ENCODE measurements at places on chromosomes 5 and 9.

DNA sequence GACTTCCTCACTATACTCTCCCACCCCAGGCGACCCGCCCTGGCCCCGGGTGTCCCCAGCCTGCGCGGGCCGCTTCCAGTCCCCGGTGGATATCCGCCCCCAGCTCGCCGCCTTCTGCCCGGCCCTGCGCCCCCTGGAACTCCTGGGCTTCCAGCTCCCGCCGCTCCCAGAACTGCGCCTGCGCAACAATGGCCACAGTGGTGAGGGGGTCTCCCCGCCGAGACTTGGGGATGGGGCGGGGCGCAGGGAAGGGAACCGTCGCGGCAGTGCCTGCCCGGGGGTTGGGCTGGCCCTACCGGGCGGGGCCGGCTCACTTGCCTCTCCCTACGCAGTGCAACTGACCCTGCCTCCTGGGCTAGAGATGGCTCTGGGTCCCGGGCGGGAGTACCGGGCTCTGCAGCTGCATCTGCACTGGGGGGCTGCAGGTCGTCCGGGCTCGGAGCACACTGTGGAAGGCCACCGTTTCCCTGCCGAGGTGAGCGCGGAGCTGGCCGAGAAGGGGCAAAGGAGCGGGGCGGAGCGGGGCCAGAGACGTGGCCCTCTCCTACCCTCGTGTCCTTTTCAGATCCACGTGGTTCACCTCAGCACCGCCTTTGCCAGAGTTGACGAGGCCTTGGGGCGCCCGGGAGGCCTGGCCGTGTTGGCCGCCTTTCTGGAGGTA lies 2.1 kb downstream of the CA9 start:
- DNase-seq, result peak; percentile 76

GRCh38 chr5:166119506-166119905 lies 2171.9 kb upstream of the WWC1 start:
- DNase-seq, result no peak

GRCh38 chr9:129728744-129729143 lies 24.1 kb downstream of the PTGES start:
- no peak for DNase-seq

DNA sequence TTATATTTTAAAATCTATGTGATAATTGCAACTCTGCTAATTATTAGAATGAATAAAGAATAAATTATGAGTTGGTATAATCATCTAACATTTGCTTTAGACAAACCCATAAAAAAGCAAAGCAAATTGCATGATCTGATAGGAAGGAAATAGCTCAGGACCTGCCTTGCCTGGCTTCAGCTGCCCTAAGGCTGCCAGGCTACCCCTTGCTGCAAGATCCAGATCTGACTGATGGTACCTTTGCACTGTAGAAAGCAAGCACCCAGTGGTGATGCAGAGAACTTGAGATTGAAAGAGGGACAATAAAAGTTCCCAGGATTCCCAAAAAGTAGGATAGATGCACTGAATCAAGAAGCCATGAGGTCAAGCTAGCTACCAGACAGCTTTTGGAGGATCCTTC lies 100.9 kb upstream of the FSTL4 start:
- no peak for DNase-seq

DNA sequence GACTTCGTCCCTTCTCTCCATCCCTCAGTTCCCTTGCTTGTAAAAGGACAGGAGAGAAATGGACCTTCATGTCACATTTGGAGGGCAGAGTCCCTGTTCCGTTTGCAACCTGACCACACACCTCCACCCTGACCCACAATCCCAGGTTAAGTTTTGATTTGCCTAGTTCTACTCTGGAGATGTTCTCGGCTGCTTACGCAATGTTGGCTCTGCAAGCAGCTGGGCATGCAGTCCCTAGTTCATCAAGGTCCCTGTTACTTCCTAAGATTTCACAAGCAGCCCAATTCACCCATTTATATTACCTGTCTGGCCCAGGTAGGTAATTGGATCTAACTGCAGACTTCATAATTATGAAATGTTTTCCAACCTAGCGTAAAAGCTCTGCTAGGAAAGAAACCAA lies 28.8 kb downstream of the SLIT3 start:
- DNase-seq, result no peak

Measured in muscle of leg (tissue), 16 donors.